ENCODE measurements at places on chromosomes 2 and 18. TPM values are rescaled to one million over a fixed set of nuclear protein-coding genes. Genes with fewer than 3 reads are reported as not detected.

DNA sequence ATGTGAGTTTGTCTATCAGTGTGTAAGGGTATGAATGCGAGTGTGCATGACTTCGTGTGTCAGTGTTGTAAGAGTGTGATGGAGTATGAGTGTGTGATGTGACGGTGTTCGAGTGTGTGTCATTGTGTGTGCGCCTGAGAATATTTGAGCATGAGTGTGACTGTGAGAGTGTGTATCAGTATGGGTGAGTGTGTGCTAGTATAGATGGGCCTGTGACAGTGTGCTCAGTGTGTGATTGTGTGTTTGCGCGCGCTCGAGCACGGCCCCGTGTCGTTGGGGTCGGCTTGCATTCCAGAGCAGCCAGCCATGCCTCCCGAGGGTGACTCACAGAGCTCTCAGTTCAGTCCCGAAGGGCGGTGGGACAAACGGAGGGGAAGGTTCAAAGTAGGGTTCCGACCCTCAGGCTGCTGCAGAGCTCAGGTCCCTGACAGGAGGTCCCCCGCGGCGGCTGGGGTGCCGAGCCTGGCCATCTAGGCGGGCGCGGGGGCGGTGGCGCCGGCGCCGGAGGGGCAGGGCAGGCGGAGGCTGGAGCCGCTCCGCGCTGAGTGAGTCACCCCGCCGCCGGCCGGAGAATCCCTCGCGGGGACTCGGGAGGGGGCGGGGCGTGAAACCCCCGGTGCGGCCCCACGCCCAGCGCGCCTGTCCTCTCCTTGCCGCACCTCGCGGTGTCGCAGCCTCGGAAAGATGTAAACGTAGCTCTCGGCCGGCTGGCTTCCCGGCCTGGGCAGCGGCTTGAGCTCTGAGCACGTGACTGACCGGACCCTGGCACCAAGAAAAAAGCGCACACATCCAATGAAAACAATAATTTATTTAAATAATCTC lies 3.8 kb downstream of the DLX2 start:
- DNase-seq = no peak
- no peaks in the 10 kb centered on the region for H3K36me3 ChIP-seq
- peak overlapping the region; percentile 12 for H3K4me3 ChIP-seq
- H3K4me1 ChIP-seq = peaks cover 39% of the 10 kb centered on the region
- H3K27ac ChIP-seq = no peak overlapping the region

DNA sequence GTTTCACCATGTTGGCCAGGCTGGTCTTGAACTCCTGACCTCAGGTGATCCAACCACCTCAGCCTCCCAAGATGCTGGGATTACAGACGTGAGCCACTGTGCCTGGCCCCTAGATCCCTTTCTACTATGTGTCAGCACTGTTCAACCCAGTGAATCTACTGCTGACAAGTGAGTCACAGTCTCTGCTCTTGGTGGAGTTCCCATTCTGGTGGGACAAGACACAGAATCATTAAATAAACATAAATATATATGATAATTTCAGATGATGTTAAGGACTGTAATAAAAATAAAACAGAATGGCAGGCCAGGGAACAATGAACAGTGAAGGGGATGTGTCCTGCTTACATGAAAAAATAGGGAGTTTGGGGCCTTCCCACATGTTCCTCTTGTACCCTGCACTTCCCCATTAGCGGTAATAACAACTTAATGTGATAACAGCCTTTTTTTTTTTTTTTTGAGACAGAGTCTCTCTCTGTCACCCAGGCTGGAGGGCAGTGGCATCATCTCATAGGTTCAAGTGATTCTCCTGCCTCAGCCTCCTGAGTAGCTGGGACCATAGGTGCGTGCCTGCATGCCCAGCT lies 112.2 kb downstream of the CPO start:
- no peak for DNase-seq
- H3K4me1 ChIP-seq = no peaks in the 10 kb centered on the region
- H3K27ac ChIP-seq = no peak overlapping the region
- no peak overlapping the region for H3K4me3 ChIP-seq
- H3K36me3 ChIP-seq = no peaks in the 10 kb centered on the region

GRCh38 chr18:36187826-36188721 lies 777 bp downstream of the MOCOS start:
- H3K4me3 ChIP-seq = peak overlapping the region; percentile 83
- no peaks in the 10 kb centered on the region for H3K27me3 ChIP-seq
- peak overlapping the region; percentile 65 for H3K27ac ChIP-seq
- no peaks in the 10 kb centered on the region for H3K36me3 ChIP-seq
- H3K4me1 ChIP-seq = no peaks in the 10 kb centered on the region
- peak; percentile 40 for DNase-seq

- H3K4me3 ChIP-seq = no peak overlapping the region
- no peaks in the 10 kb centered on the region for H3K4me1 ChIP-seq
- H3K27me3 ChIP-seq = no peaks in the 10 kb centered on the region
- no peak for DNase-seq
- no peaks in the 10 kb centered on the region for H3K36me3 ChIP-seq
Measured at GRCh38 chr18:80253871-80254492, 6.7 kb upstream of the PARD6G start.

GRCh38 chr2:167843217-167843616 lies 404.2 kb downstream of the STK39 start:
- no peaks in the 10 kb centered on the region for H3K27me3 ChIP-seq
- H3K27ac ChIP-seq = no peak overlapping the region
- H3K36me3 ChIP-seq = no peaks in the 10 kb centered on the region

- no peaks in the 10 kb centered on the region for H3K36me3 ChIP-seq
- H3K27ac ChIP-seq = no peak overlapping the region
- H3K27me3 ChIP-seq = no peaks in the 10 kb centered on the region
- H3K4me1 ChIP-seq = no peaks in the 10 kb centered on the region
- no peak for DNase-seq
Measured at GRCh38 chr2:183490914-183491313, 366.7 kb downstream of the NUP35 start.

- H3K27me3 ChIP-seq = no peaks in the 10 kb centered on the region
- no peak overlapping the region for H3K4me3 ChIP-seq
- H3K36me3 ChIP-seq = no peaks in the 10 kb centered on the region
Measured at GRCh38 chr2:126891681-126892500, 6.8 kb upstream of the TEX51 start.

- no peaks in the 10 kb centered on the region for H3K27me3 ChIP-seq
- H3K4me3 ChIP-seq = no peak overlapping the region
- no peak for DNase-seq
- no peaks in the 10 kb centered on the region for H3K4me1 ChIP-seq
Measured at GRCh38 chr2:98800330-98801064, 69.6 kb upstream of the MGAT4A start.

DNA sequence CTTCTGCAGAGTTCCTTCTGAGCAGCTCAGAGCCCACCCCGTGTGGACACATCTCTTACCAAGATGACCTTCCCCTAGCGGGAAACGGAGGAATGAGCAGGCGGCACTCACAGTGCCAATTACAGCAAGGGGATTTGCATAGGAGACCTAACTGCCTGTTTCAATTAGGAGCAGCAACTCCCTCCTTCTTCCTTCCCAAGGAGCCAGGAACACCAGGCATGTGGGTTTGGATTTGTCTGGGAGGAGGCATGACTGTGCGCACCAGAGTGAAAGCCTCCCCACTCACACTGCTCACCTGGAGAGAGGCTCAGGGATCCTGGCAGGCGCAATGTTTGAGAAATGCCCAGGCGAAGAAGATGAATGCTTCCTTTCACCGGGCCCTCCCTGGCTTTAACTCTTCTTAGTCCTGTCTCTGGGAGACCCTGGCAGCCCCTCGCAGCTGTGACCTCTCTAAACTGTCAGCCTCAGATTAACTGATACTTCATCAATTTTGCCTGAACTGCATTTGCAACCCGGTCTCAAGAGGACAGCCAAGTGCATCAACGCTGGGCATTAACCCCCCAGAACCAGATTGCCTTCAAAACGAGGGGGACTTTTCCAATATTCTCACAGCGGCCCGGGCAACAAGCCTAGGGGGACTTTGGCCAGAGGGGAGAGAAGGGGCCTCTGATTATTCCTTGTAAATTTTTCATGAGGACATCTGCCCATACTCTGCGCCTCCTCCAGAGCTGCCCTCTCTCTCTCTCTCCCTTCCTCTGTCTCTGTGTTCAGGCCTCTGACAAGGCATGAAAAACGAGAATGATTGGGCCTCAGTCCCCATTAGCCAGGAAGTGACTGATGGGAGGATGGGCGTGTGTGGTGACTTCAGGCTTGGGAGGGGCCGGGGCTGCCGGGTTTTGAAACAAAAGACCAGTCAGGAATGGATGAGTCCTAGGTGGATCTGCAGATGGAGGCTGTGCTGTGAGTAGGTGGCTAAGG lies 93.8 kb downstream of the CMPK2 start:
- H3K36me3 ChIP-seq = no peaks in the 10 kb centered on the region
- H3K4me1 ChIP-seq = no peaks in the 10 kb centered on the region
- DNase-seq = no peak

- H3K27ac ChIP-seq = no peak overlapping the region
- H3K4me1 ChIP-seq = no peaks in the 10 kb centered on the region
- H3K4me3 ChIP-seq = no peak overlapping the region
Measured at GRCh38 chr2:55395724-55396605, 23.7 kb downstream of the CCDC88A start.

GRCh38 chr2:240759459-240759858 lies 60.6 kb downstream of the KIF1A start:
- DNase-seq = no peak
- H3K27me3 ChIP-seq = no peaks in the 10 kb centered on the region
- no peaks in the 10 kb centered on the region for H3K36me3 ChIP-seq
- no peak overlapping the region for H3K4me3 ChIP-seq
- H3K4me1 ChIP-seq = no peaks in the 10 kb centered on the region

DNA sequence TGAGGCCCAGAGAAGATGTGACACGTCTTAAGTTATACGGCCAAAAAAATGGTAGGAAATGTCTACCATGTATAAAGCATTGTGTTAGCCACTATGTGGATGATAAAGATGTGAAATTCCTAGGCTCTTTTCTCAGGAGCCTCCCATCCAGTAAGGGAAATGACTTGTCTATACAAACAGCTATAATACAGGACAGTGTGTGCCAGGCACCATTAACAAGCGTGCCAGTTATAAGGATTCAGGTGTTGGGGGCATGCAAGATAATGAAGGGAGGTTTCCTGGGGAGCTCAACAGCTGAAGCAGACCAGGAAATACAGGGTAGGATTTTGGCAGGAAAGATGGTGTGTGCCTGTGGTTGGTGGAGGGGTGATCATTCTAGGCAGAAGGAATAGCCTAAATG lies 37.6 kb downstream of the ALPK2 start:
- H3K27me3 ChIP-seq = no peaks in the 10 kb centered on the region
- H3K36me3 ChIP-seq = no peaks in the 10 kb centered on the region
- no peaks in the 10 kb centered on the region for H3K4me1 ChIP-seq
- DNase-seq = no peak
- no peak overlapping the region for H3K4me3 ChIP-seq

DNA sequence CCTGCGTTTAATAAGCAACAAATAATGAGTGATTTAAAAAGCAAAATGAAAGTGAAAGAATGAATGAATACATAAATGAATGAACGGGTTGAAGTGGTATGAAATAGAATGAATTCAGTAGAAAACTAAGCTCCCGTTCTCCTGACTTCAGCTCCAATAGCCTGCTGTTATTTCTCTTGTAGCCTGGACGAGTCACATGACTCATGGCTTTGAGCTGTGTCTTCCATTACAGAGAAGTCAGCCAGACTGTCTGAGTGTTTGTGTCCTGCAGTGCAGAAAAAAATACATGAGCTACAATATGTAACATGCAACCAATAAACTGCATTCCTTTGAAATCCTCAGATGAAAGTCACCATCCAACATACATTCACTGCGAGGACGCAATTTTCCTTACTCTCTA lies 21.2 kb downstream of the SCG2 start:
- H3K27me3 ChIP-seq = no peaks in the 10 kb centered on the region
- H3K4me1 ChIP-seq = no peaks in the 10 kb centered on the region
- no peak overlapping the region for H3K4me3 ChIP-seq
- no peak for DNase-seq
- no peaks in the 10 kb centered on the region for H3K36me3 ChIP-seq

DNA sequence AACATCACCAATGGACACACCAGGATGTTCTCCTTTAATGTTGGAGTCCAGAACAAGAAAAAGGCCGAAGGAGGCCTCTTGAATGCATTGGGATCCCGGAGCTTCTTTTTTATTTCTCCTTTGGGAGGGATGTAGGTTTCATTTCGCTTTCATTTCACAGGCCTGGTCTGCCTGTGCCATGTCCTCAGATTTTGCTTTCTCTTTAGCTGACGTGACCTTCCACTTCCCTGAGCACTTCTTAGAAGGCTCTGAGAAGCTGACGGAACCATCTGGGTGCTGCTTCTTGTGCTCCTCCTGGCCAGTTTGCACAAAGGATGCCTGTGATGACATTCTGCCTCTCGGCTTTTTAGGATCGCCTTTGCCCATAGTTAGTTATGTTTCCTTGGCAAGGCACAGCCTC lies 15.1 kb upstream of the MBOAT2 start:
- no peak overlapping the region for H3K27ac ChIP-seq
- H3K4me3 ChIP-seq = no peak overlapping the region
- no peaks in the 10 kb centered on the region for H3K4me1 ChIP-seq
- no peaks in the 10 kb centered on the region for H3K36me3 ChIP-seq
- DNase-seq = no peak

DNA sequence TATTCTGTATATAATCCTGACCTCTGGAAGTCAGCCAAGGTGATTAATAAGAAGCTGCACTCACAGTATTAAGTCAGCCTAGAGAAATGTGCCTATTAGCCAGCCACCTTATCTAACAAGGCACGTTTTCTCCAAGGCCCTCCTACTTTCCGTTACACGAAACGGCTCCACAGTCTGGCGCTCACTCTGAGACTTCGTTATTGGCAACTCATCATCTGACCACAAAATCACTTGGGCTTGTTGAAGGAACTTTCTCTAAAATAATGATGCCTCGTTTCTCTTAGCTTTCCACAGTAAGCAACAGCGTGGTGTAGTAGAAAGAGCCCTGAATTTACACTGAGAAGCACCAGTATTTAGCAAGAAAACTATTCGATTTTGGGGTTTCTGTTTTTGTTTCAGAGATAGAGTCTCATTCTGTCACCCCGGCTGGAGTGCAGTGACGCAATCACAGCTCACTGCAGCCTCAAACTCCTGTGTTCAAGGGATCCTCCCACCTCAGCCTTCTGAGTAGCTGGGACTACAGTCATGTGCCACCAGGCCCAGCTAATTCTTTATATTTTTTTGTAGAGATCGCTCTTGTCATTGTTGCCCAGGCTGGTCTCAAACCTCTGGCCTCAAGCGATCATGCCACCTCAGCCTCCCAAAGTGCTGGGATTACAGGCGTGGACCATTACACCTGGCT lies 53.6 kb upstream of the SLC14A1 start:
- H3K27me3 ChIP-seq = no peaks in the 10 kb centered on the region
- no peak overlapping the region for H3K27ac ChIP-seq
- no peaks in the 10 kb centered on the region for H3K36me3 ChIP-seq
- no peak overlapping the region for H3K4me3 ChIP-seq
- H3K4me1 ChIP-seq = no peaks in the 10 kb centered on the region
- DNase-seq = no peak

Gene CDH20
- not detected for total RNA-seq

Gene RNPEPL1
- 108 TPM for total RNA-seq

Gene ABCA12
- total RNA-seq = 0.03 TPM

Gene BOLL
- total RNA-seq = not detected

Gene STPG4
- total RNA-seq = 0.21 TPM

Gene TBR1
- not detected for total RNA-seq
